Mononuclear cell (primary cell): ENCODE measurements at places on chromosomes 12 and 14. TPM values are rescaled to one million over a fixed set of nuclear protein-coding genes. Genes with fewer than 3 reads are reported as not detected.

The AKAP6 gene
- total RNA-seq: 5.6 TPM

The IFNG gene
- total RNA-seq: 12.4 TPM

The PLBD1 gene
- total RNA-seq: 201 TPM

The ZC2HC1C gene
- not detected for total RNA-seq

The CPNE8 gene
- 8.5 TPM for total RNA-seq

The C12orf56 gene
- 0.73 TPM for total RNA-seq

The IFNG-AS1 gene
- 1.7 TPM for total RNA-seq

The MYF5 gene
- total RNA-seq: not detected

The FGF23 gene
- total RNA-seq: not detected

The DENND5B gene
- total RNA-seq: 4.0 TPM

The ASCL1 gene
- total RNA-seq: 0.10 TPM

The SLC22A17 gene
- 5.6 TPM for total RNA-seq

The MFAP5 gene
- total RNA-seq: not detected

The RTL1 gene
- not detected for total RNA-seq

The KRT84 gene
- not detected for total RNA-seq

The PMCH gene
- not detected for total RNA-seq

The B4GALNT3 gene
- 0.10 TPM for total RNA-seq

The SIX6 gene
- not detected for total RNA-seq

The CDC42BPB gene
- 14.1 TPM for total RNA-seq

The KCNMB4 gene
- total RNA-seq: 0.63 TPM

The GPRC5A gene
- 1.6 TPM for total RNA-seq

The IFI27 gene
- total RNA-seq: 0.84 TPM

The FOXA1 gene
- total RNA-seq: 0.42 TPM

The PKP2 gene
- total RNA-seq: 0.84 TPM

The TMTC2 gene
- 7.2 TPM for total RNA-seq

The LRRC23 gene
- 4.3 TPM for total RNA-seq

The MTRFR gene
- 27.6 TPM for total RNA-seq

The ATG14 gene
- 33.0 TPM for total RNA-seq

The TGM1 gene
- 4.2 TPM for total RNA-seq

The POTEG gene
- total RNA-seq: not detected

The RFX4 gene
- total RNA-seq: not detected

The CABP1 gene
- total RNA-seq: not detected

The STXBP6 gene
- total RNA-seq: not detected

The KRT79 gene
- total RNA-seq: not detected

The NKX2-1 gene
- not detected for total RNA-seq

The NR2C1 gene
- total RNA-seq: 49.3 TPM

The HOXC12 gene
- not detected for total RNA-seq

The RIN3 gene
- total RNA-seq: 48.8 TPM

The ITGB7 gene
- 49.8 TPM for total RNA-seq

The AGAP2 gene
- total RNA-seq: 7.6 TPM

The SLC10A1 gene
- total RNA-seq: not detected
